ENCODE measurements at places on chromosomes 5 and 9.

DNA sequence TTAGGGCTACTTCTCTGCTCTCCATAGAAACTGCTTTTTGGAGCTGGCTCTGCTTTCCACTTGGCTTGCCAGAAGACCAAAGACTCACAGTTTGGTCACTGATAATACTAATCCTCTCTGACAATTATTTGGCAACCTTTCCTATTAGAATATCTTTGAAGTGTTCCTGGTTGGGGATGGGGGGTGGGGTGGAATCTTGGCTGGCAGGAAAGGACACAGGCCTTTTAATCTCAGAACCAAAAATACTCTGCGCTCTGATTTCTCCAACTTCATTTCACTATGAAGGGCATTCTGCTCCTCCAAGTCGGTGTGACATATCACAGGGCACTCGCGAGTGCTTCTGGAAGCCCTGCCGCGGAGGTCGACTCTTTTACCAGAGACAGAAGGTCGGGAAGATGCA lies 1329.0 kb upstream of the WWC1 start:
- DNase-seq: no peak

DNA sequence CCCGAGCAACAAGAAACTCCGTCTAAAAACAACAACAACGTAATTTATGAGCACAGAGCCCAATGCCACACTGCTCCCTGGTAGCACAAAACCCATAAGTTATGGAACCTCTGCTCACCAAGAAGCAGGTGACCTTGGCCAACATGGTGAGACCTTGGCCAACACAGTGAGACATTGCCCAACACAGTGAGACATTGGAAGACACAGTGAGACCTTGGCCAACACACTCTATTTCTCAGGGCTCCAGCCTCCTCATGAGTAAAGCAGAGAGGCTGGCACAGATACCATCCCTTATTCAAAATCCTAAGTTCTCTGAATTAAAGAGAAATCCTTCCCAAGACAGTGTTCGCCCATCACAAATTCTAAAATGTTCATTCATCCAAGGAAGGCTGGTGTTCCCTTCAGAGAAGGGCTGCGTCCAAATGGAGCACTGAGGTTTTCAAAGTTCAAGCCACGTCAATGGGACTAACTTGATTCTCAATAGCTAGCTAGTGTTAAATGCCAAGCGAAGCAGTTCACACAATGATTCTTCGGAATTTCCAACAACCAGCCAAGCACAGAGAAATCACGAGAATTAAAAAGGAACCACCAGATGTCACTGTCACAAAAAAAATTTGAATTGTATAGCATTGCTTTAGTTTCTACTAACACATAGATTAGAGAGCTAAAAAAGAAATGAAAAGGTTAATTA lies 29.5 kb downstream of the TTC39B start:
- peak; percentile 8 for DNase-seq

DNA sequence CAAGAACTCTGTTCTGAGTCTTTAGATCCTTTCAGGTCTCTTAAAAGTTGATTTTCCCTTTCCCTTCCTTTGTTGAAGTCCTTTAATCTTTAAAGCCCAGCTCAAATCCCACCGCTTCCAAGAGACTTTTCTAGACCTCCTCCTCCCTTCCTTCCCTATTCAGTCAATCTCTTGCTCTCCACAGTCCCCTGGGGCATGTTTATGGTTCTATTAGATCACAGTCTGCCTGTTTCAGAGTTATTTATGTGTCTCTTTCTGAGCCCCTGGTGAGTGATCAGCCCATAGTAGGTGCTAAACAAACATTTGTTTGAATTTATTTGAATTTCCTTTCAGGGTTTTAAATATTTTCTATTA lies 7.2 kb upstream of the ARSI start:
- no peak for DNase-seq

GRCh38 chr5:167754501-167755021 lies 536.9 kb upstream of the WWC1 start:
- no peak for DNase-seq

DNA sequence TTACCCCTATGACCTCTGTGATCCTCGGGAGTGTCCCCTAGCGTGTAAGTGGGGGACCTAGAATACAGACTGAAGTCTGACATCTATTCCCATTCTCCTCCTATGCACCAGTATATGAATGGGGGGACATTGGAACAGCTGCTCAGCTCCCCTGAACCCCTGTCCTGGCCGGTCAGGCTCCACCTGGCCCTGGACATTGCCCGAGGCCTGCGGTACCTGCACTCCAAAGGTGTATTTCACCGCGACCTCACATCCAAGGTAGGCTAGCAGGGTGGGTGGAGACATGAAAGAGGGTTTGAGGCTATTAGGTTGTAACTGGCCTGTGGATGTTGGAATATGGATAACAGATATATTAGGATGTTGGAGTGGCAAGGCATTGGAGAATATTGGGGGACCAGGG lies 1.7 kb downstream of the TESK1 start:
- DNase-seq: no peak

DNA sequence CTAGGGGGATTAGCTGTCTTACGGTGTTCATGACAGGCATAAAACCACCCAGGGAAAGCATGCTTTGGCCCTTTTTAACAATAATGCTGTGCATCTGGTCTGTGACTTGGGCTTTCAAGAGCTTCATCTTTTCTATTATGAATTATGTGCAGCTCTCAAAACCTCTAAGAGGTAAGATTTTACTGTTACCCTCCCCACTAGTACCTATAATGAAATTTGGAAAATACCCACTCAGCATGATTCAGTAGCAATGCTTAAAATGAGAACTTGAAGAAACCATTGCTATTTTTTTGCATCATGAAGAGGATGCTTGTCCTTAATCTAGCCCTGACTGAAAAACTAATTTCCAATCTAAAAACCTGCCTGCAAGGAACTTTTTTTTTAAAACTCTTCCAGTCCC lies 5.8 kb upstream of the LHFPL2 start:
- no peak for DNase-seq

- DNase-seq: no peak
These were observed 209.1 kb downstream of the TARS1 start for GRCh38 chr5:33649549-33650482.

- no peak for DNase-seq
These were observed 11.1 kb upstream of the LHFPL2 start for GRCh38 chr5:78659714-78660113.

DNA sequence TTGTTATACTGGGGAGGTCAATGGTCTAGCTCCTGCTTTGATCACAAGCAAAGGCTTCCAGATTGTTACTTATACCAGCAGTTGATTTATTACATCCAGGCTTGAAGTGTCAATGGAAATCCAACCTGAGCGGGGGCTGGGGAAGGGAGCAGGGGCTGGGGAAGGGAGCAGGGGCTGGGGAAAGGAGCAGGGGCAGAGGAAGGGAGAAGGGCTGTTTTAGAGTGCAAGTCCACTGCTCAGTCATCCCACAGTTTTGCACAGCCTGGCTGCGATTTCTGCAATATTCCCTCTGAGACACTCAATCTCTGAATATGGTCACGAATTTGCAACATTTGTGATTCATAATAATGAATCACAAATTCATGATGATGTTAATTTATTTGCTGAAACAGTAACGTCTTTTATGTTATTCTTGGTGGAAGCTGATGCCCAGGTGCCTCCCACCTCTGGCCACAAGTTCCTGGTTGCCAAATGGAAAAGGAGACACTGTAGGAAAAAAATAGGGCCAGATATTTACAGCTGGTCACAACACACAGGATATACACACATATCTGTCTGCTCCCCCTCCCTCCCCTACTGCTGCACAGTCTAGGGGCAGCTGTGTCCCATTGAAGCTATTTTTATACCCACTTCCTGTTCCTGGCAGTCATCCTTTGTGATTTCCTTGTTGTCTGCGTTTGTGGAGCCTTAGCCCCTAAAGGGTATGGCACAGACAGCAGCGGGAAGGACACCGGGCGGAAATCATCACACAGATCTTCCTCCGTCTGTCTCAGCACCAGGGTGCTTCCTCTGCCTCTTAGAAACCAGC lies 325.1 kb downstream of the GADD45G start:
- no peak for DNase-seq

DNA sequence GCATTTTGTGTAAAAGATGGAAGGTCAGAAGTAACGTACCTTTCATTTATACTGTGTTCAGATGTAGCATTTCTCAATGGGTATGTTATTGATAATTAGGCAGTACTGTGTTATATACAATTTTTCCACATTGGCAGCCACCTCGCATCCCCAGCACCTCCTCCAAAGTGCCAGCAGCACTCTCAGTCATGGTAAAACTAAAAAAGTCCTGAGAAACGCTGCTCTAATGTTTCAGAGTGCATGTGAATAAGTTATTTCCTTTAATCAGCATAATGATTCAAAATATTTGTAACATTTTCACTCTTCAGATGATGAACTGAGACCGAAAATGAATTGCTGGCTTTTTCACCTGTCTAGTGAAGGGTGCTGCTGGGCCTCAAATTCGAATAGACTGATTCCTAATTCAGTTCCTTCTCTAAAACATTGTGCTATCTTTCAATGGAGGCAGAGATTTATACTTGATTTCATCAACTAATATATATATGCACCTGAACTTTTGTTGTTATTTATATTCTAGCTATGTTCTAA lies 79.9 kb upstream of the ANKRD55 start:
- no peak for DNase-seq

GRCh38 chr5:41629897-41630296 lies 119.5 kb upstream of the PLCXD3 start:
- no peak for DNase-seq

DNA sequence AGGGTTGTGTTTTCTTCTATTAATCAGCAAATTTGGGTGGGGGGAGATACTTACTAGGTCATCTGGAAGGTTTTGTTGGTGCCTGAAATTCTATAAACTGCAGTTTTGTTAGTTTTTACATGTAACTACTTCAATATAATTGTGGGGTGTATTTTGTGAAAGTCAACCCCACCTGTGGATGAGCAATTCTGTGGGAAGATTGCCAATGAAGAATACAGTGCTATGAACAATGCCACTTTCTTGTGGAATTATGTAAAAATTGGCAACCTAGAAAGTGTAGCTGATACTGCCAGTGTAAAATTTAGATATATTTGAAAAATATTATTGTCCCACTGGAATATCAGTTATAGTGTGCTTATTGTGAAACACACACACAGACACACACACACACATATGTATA lies 80.7 kb downstream of the VCAN start:
- no peak for DNase-seq

DNA sequence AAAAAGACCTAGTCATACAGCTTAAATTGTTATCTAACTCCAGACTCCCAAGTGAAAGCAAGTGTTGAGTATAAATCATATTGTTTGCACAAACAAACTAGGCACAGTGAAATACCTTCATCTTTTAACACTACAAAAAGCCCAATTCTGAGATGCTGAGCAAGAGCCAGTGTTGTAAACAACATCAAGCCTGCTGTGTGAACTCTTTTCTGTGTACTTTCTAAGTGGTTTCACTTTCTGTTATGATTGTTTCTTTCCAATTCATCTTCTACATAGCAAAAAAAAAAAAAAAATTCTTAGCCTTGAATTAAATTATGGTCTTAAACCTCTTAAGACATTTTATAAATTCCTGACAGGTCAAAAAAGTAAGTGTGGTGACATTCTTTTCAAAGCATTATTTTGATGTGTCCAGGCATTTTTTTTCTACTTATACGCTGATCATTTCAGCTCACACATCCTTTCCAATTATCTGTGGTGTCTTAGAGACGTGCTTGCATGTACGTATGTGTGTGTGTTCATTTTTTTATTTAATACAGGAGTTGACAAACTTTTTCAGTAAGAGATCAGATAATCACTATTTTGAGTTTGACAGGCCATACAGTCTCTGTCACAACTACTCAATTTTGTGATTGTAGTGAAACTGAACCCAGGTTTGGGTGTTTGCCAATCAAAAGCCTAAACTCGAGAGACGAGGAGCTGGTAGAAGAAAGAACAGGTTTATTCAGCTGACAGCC lies 556.1 kb downstream of the CDH9 start:
- DNase-seq: no peak

DNA sequence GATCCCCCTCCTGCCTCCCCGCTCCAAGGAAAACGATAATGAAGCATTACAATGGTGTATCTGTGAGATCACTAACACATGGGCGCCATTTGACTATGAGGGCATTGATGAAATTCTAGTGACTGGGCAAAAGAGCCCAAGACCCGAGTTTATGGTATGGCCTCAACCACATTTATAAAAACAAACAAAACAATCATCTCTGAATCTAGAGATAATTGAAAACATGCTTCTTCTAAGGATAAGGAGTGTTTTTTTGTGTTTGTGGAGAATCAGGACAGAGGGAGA lies 100.9 kb upstream of the SEMA6A start:
- DNase-seq: no peak

- peak; percentile 26 for DNase-seq
These were observed 707 bp downstream of the PIP5K1B start for GRCh38 chr9:68705531-68706362.

GRCh38 chr5:127429928-127430327 lies 87.5 kb upstream of the PRRC1 start:
- DNase-seq: no peak

DNA sequence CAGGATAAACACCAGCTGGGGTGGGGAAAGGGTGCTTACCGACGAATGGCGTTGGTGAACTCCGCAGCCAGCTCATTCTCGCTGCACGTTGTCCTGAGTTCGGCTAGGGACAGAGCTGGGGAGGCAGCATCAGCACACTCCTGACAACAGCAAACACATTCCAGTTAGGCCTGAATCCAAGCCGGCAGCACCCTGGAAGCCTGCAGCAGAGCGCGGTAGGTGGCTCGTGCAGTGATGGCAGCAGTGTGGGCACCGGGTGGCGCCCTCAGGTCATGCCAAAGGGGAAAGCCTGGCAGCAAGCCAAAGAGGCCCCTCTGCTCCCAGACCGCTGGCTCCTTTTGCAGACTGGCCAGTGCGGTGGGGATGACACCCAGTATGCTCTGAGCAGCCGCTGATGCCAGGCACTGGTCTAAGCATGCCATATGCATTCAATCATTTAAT lies 66.9 kb downstream of the DCP2 start:
- no peak for DNase-seq

- DNase-seq: no peak
These were observed 130.0 kb downstream of the MVB12B start for GRCh38 chr9:126456441-126457174.

DNA sequence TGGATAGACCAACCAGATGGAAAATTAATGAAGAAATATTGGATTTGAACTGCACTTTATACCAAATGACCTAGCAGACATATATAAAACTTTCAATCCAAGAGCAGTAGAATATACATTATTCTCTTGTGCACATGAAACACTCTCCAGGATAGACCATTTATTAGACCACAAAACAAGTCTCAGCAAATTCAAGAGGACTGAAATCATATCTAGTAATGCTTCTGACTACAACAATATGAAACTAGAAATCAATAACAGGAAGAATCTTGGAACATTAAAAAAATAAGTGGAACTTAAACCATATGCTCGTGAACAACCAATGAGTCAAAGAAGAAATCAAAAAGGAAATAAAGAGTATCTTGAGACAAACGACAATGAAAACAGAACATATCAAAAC lies 150.0 kb upstream of the CD180 start:
- DNase-seq: no peak
